HTR-8/SVneo (cell line): ENCODE measurements at places on chromosomes 4 and X.

DNA sequence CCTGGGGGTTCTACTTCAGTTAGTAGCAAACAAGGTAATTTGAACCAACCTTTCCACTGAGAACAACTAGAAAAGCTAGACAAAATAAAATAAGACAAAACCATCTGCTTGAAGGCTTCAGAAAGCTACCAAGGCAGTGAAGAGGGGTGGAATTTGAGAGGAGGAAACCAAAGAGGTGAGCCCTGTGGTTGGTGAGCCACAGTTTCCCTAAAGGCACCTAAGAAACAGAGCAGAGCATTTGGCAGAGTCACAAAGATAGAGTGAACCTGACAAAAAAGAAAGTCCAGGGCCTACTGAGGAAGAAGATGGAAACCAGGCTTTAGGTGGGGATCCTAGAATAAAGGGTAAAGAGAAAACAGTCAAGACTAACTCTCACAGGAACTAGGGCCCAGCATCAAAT, 44.3 kb downstream of the CHST7 start:
- no peak for DNase-seq

DNA sequence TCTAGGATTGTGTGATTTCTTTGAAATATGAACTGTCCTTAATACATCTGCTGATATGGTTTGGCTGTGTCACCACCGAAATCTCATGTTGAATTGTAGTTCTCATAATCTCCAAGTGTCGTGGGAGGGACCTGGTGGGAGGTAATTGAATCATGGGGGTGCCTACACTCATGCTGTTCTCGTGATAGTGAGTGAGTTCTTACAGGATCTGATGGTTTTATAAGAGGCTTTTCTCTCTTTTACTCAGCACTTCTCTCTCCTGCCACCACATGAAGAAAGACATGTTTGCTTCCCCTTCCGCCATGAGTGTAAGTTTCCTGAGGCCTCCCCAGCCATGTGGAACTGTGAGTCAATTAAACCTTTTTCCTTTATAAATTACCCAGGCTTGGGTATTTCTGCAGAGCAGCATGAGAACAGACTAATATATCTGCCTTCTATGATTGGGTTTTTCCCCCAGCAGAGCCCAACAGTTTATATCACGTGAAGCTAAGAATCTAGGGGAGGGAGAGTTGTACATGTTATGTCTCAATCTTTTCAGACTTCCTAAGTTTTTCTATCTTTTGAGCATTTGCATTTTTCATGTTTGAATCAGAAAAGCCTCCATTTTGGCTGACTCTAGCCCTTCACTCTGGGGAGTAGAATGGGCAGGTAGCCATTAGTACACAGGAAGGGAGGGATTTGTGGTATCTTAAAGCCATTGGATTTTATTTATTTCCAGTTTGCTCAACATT, 58.9 kb downstream of the PLAC1 start:
- no peak for DNase-seq

- no peak for DNase-seq
Observed at GRCh38 chrX:146755214-146755613, 54.4 kb upstream of the CXorf51B start.

DNA sequence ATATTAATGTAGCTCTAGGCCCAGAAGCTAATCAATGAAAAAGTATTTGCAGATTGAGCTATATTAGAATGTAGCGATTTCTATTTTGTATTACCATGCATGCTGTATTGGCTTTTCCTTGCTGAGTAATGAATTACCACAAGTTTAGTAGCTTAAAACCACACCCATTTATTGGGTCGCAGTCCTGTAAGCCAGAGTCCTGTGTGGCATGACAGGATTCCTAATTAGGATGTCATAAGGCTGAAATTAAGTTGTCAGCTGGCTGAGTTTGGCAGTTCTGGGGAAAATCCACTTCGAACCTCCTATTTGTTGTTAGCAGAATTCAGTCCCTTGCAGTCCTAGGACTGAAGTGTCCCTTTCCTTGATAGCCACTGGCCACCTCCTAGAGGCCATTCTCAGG, 50.3 kb upstream of the HHIP start:
- DNase-seq = no peak

GRCh38 chrX:116628464-116628863, 165.7 kb upstream of the CT83 start:
- DNase-seq = no peak

GRCh38 chrX:140504371-140505324, at the start of gene SOX3:
Gene SOX3 (minus strand): TSS chrX:140505069. CDS start chrX:140505060, 9 bp downstream.
- no peak for DNase-seq
